ENCODE measurements at places on chromosomes 12 and 14. TPM values are rescaled to one million over a fixed set of nuclear protein-coding genes. Genes with fewer than 3 reads are reported as not detected.
A peak's percentile ranks its signal among the peaks of the same experiment; 100 is the strongest.

Gene EIF2S3B
- total RNA-seq = 0.97 TPM

Gene TMEM132C
- not detected for total RNA-seq

Gene TAC3
- total RNA-seq = not detected

Gene GLIPR1L2
- 1.2 TPM for total RNA-seq

Gene VRTN
- not detected for total RNA-seq

Gene SETD3
- 49.1 TPM for total RNA-seq

Gene GPRC5D
- not detected for total RNA-seq

DNA sequence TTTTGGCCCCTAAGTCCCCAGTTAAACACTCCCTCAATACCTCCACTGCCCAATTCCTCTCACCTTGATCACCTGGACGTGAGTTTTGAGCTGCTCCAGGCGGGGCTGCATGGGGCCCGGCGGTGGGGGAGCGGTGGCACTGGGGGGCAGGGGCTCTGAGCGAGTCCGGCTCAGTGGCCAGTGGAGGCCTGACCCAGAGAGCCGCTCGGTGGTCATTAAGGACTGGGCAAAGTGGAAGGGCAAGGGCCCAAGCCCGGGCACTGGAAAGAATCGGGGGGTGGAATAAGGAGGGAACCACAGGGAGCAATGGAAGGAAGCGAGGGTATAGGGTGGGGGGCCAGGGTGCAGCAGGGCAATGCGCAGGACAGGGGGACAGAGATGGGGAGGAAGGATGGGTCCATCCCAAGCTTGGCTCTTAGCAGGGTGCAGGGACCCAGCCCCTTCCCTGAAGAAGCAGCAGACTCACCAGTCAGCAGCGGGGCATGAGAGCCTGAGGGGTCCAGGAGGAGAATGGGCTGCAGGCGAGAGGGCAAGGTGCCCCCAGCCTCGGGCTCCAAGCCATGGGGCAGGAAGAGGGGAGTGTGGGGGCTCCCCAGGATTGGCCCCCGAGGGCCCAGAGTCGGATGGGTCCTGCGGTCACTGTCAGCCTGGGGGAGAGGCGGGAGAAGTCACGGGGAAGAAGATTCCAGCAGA lies 22.2 kb downstream of the SLC48A1 start:
- no peak for DNase-seq

- peak; percentile 84 for DNase-seq
These were observed 3.0 kb downstream of the ADGRD1 start for GRCh38 chr12:130956456-130957303.

GRCh38 chr12:131473741-131474709 lies 236.9 kb upstream of the SFSWAP start:
- peak; percentile 76 for DNase-seq

DNA sequence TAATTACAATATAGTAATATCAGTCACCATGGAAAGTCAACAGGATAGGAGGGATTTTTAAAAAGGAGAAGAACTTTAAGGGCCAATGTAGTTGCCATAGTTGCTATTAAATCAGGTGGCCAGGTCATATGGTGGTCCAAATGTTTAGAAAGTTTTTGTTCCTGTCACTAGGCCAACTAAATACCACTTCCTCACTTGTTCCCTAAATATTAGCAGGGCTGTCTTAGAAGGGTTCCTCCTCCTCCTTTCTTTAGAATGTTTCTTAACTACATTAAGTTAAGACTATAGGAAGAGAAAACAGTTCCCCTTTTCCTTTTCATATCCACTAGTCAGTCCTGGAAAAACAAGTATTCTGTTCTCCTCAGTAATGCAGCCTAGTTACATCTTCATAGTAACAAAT lies 50.3 kb downstream of the MON2 start:
- no peak for DNase-seq

DNA sequence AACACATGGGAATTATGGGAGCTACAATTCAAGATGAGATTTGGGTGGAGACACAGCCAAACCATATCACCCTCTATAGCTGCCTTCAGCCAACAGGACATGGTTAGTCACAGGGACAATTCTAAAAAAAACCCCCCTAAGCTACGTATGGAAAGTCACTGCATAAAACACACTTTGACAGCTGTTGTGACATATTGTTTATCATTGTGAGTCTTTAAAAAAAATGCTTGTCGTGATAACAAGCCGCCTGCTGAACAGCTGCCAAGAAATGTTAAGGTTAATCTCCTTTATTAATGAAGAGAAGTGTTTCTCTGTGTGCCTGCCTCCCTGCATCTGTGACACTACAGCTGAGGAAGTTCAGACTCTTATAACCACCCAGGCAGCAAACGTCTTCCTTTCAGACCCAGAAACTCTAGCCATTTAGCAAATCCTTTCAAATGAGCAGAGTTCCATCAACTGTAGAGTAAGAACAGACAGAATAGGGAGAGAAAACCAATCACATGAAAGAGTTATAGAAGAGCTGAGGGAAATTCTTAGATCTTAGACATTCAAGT lies 1459.6 kb upstream of the TMEM132C start:
- no peak for DNase-seq

- DNase-seq = no peak
These were observed 584 bp downstream of the ACSM4 start for GRCh38 chr12:7304456-7304855.

DNA sequence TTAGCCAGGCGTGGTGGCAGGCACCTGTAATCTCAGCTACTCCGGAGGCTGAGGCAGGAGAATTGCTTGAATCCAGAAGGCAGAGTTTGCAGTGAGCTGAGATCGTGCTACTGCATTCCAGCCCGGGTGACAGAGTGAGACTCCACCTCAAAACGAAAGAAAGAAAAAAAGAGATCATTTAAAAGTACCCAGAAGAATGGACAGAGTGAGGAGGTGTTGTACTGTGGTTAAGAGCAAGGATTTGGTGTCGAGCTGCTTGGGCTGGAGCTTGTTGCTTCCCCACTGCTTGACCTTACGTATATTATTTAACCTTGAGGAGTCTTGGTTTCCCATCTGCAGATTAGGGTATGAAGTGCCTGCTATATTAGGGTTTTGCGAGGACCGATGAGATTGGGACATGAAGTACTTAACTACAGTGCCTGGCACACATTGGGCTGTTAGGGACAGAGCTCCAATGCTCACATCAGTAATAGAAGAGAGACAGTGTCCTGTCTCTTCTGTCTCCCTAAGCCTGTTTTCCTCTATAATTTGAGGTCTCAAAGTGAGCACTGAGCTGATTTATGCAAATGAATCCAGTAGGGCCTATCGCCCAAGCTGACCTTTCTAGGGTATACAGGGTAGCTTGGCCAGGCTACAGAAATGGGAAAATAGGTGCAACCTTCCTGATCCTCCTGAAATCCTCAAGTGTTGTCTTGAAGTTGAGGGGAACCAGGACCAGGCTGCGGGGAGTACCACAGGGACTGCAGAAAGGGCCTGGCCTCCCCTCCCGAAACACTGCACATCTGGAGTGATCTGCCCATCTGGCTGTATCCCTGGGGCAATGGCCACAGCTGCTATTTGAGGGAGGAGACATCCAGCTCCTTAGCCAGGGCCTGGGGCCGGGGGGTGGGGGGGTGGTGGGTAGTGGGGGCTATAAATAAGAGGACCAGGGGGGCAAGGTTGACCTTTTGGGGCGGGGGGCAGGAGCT lies 8.6 kb upstream of the HDAC7 start:
- DNase-seq = no peak

DNA sequence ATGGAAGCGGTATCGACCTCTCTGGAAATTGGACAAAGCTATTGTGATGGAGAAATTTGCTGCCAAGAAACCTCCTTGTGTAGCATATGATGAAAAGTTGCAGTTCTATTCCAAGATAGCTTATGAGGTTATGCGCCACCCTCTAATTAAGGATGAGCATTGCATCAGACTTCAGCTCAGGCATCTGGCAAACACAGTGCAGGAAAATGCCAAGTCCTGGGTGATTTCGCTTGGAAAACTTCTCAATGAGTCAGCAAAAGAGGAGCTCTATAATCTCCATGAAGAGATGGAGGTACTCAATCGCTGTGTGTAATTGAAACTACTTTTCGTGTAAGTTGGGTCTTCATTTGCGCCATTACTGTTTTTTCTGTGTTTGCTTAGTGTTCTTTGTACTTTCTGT lies 51.2 kb downstream of the DNAH10 start:
- no peak for DNase-seq

DNA sequence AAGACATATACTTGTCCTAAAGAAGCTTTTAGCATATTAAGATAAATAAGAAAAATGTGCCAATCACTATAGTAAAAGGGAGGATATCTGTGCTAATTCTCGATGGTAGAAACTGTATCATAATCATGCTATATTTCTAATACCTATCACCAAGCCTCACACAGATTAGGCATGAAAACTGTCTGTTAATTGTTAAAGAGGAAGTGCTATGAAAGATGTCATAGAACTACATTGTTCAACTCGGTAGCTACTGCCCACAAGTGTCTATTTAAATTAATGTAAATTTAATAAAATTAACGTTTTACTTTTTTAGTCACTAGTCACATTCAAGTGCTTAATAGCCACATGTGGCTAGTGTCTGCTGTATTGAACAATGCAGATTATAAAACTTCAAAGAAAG lies 77.5 kb upstream of the KICS2 start:
- DNase-seq = no peak

- DNase-seq = no peak
These were observed 583.9 kb downstream of the ALG10 start for GRCh38 chr12:34605955-34606748.

GRCh38 chr12:38373784-38374183 lies 57.2 kb downstream of the ALG10B start:
- DNase-seq = no peak

GRCh38 chr14:103558071-103558882 lies 4.2 kb downstream of the BAG5 start:
- no peak for DNase-seq

GRCh38 chr12:57822392-57823130 lies 4.0 kb upstream of the AVIL start:
- DNase-seq = no peak

- no peak for DNase-seq
These were observed 69.1 kb upstream of the EGLN3 start for GRCh38 chr14:34020014-34020413.

GRCh38 chr14:84704601-84705000 lies 825.3 kb upstream of the FLRT2 start:
- no peak for DNase-seq

GRCh38 chr12:28088566-28089272 lies 101.5 kb upstream of the CCDC91 start:
- no peak for DNase-seq

- DNase-seq = no peak
These were observed 27.1 kb downstream of the VWF start for GRCh38 chr12:6097411-6097810.

DNA sequence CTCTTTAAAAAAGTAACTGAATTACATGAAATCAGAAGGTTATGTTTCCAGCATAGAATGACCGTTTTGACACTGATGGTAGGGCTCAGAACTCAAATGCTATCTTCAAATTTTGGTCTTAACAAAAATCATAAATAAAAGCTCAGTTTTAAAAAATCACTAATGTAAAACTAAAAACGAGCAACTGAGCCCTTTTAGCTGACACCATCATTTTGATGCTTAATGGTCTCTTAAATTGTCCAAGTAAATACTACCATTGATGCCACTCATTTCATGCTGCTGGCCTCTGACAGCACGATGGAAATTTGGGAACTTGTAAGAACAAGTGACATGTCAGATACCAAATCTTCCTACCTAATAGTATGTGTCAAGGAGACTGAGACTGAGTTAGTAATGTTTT lies 205.0 kb downstream of the AKAP6 start:
- DNase-seq = no peak

GRCh38 chr12:131830335-131830913 lies 2.2 kb downstream of the MMP17 start:
- DNase-seq = peak; percentile 91

DNA sequence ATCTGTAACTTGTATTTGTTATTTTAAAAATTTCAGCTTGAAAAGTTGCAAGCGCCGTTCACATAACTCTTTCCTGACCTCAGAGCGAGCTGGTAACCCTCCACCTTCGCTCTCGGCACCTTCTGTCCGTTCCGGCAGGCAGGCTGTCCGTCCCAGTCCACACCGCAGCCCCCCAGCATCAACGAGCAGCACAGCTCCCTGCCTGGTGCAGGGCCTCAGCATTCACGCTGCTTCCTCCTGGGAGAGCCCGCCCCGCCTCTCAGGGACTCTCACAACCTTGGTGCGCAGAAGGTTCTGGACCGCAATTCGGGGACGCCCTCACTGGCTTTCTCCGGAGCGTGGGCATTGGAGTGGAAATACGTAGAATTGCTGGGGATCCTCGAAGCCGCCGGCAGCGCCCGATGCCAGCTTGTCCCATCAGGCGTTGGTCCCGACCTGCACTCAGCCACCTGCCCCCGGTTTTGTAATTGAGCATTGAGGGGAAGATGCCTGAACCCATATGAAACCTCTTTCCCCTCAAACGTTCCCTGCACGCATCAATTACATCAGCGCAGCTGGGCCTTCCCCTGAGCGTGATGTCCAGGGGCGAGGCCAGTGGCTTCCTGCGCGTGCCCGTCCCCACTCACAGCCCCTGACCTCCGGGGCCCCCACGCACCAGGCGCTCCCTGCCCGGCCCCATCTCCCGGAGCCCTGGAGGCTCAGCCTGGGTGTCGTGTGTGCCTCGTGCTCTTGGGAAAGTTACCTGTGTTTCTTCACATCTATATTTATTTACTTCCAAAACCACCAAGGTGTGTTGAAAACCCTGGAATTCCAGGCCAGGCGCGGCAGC lies 19.1 kb downstream of the LRCOL1 start:
- no peak for DNase-seq

- DNase-seq = no peak
These were observed 35.9 kb downstream of the PHLDA1 start for GRCh38 chr12:75995691-75996090.

GRCh38 chr12:4288296-4289131 lies 15.0 kb downstream of the CCND2 start:
- no peak for DNase-seq

- DNase-seq = no peak
These were observed 444.8 kb downstream of the AEBP2 start for GRCh38 chr12:19884021-19884492.

DNA sequence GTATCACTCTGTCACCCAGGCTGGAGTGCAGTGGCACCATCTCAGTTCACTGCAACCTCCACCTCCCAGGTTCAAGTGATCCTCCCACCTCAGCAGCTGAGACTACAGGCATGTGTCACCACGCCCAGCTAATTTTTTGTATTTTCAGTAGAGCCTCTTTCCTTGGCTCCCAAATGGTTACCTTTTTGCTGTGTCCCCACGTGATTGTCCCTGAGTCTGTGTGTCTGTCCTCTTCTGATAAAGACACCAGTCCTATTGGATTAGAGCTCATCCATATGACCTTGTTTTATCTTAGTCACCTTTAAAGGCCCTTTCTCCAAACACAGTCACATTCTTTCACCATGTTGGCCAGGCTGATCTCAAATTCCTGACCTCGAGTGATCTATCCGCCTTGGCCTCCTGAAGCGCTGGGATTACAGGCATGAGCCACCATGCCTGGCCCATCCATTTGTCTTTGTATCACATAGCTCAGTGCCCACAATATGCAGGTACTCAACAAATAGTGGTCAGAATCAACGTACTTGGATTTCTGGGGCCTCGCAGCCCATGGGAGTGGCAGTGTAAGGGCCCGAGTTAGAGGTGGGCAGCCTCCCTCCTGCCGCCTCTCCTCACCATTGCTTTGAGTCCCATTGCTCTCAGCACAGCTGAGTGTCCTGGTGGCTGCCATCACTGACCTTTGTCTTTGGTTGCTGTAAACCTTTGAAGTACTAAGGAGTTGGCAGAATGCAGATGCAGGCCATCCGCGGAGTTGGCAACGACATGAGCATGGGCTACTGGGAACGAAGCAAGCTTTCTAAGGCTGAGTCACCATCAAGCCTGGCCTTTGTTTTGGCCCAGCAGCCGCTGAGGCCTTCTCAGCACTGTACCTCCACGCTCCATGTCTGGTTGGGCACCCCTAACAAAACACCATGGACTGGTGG lies 9.3 kb downstream of the TPCN1 start:
- no peak for DNase-seq

GRCh38 chr14:38524636-38525509 lies 269.0 kb upstream of the CLEC14A start:
- no peak for DNase-seq

Data from osteocyte (in vitro differentiated cells).